Cardiac muscle cell (in vitro differentiated cells and primary cell): ENCODE measurements at places on chromosomes 6 and 20.

- no peaks in the 10 kb centered on the region for H3K27me3 ChIP-seq
- H3K4me1 ChIP-seq: no peaks in the 10 kb centered on the region
- no peak for DNase-seq
- no peaks in the 10 kb centered on the region for H3K36me3 ChIP-seq
Measured at GRCh38 chr6:131838051-131838450, 30.2 kb downstream of the ENPP1 start.

GRCh38 chr6:85470023-85470410 lies 20.1 kb downstream of the NT5E start:
- H3K27me3 ChIP-seq: no peaks in the 10 kb centered on the region
- DNase-seq: no peak
- H3K4me3 ChIP-seq: no peak overlapping the region
- H3K4me1 ChIP-seq: no peaks in the 10 kb centered on the region

DNA sequence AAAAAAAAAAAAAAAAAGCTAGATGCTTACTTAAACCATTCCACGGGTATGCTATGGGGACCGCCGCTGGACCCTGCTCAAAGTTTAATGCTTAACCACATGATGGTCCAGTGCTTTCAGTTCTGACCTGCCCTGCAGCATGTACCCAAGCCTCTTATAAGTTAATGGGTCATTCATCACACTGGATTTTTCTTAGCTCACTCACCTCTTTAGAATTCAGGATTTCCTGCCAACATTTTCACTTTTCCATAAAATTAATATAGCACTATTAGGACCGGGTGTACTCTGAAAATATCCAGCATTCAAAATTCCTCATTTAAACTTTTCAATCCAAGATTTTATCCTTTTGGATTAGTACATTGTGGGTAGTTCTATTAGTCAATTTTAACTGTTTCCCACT lies 140.8 kb downstream of the ALDH8A1 start:
- DNase-seq: no peak
- no peaks in the 10 kb centered on the region for H3K36me3 ChIP-seq
- H3K4me1 ChIP-seq: no peaks in the 10 kb centered on the region
- H3K4me3 ChIP-seq: no peak overlapping the region

- DNase-seq: no peak
- peaks cover 12% of the 10 kb centered on the region for H3K4me1 ChIP-seq
- peaks cover 51% of the 10 kb centered on the region for H3K27me3 ChIP-seq
- no peak overlapping the region for H3K27ac ChIP-seq
- peak overlapping the region; percentile 15 for H3K4me3 ChIP-seq
Measured at GRCh38 chr6:68640491-68640835, 5.4 kb downstream of the ADGRB3 start.

- no peak overlapping the region for H3K4me3 ChIP-seq
- no peaks in the 10 kb centered on the region for H3K27me3 ChIP-seq
- no peak overlapping the region for H3K27ac ChIP-seq
- no peak for DNase-seq
- no peaks in the 10 kb centered on the region for H3K4me1 ChIP-seq
Measured at GRCh38 chr6:153787341-153787606, 251.8 kb upstream of the OPRM1 start.

DNA sequence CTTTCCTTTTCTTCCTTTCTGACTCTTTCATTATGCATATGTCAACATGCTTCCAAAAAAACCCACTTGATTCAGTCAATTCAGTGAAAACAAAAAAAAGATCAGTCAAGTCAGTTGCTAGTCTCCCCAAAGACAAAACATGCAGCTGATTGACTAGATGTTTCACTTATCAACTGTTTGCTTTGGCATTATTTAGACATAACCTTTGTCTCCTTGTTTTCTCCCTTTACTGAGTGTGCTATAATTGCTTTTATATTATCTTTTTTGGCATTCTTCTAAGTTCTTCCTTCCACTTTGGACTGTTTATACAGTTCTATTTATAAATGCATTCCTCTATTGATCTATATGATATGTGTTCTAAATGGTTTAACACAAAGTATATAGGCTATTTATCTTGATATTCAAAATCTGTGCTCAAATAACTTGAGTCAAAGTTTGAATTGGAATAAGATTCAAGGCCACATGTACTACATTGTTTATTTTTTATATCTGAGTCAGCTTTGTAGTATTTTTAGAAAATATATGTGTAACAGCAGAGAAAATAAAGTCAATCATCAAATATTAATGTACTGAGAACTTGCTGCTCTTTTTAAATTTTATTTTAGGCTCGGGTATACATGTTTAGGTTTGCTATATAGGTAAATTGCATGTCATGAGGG lies 260.5 kb downstream of the CENPW start:
- no peak overlapping the region for H3K27ac ChIP-seq
- DNase-seq: no peak
- no peaks in the 10 kb centered on the region for H3K36me3 ChIP-seq
- no peak overlapping the region for H3K4me3 ChIP-seq
- no peaks in the 10 kb centered on the region for H3K4me1 ChIP-seq

GRCh38 chr6:168121303-168121665 lies 42.3 kb upstream of the FRMD1 start:
- no peak overlapping the region for H3K27ac ChIP-seq
- H3K27me3 ChIP-seq: no peaks in the 10 kb centered on the region
- no peaks in the 10 kb centered on the region for H3K4me1 ChIP-seq

GRCh38 chr6:118584911-118585310 lies 36.8 kb downstream of the PLN start:
- H3K36me3 ChIP-seq: no peaks in the 10 kb centered on the region
- H3K4me1 ChIP-seq: no peaks in the 10 kb centered on the region
- DNase-seq: no peak
- no peaks in the 10 kb centered on the region for H3K27me3 ChIP-seq
- H3K4me3 ChIP-seq: no peak overlapping the region

GRCh38 chr6:71259888-71260604 lies 28.6 kb upstream of the OGFRL1 start:
- no peak overlapping the region for H3K27ac ChIP-seq
- no peaks in the 10 kb centered on the region for H3K27me3 ChIP-seq
- no peaks in the 10 kb centered on the region for H3K36me3 ChIP-seq
- no peaks in the 10 kb centered on the region for H3K4me1 ChIP-seq
- no peak for DNase-seq

DNA sequence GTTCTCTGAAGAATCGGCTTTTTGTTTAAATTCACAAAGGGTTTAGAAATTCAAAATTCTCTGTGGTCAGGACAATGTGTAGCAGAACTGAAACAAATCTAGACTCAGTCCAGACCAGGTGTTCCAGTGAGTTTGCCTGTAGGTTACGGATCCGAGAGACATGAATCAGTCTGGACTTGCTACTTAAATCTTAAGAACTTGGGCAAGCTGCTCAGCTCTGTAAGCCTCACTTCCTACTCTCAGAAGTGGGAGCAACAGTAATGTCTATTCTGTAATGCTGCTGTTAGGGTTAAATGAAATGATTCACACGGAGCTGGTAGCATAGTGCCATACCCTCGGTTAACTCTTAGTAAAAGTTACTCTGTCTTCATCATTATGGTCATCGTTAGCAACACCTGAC lies 37.7 kb downstream of the HECA start:
- DNase-seq: no peak
- peaks cover 10% of the 10 kb centered on the region for H3K36me3 ChIP-seq
- no peak overlapping the region for H3K4me3 ChIP-seq
- H3K27ac ChIP-seq: no peak overlapping the region

- H3K27ac ChIP-seq: no peak overlapping the region
- H3K4me3 ChIP-seq: no peak overlapping the region
- DNase-seq: no peak
- no peaks in the 10 kb centered on the region for H3K27me3 ChIP-seq
- no peaks in the 10 kb centered on the region for H3K36me3 ChIP-seq
Measured at GRCh38 chr20:47676912-47677634, 108.2 kb downstream of the SULF2 start.

- no peak for DNase-seq
- H3K27me3 ChIP-seq: no peaks in the 10 kb centered on the region
- no peak overlapping the region for H3K27ac ChIP-seq
- no peak overlapping the region for H3K4me3 ChIP-seq
- H3K36me3 ChIP-seq: no peaks in the 10 kb centered on the region
- H3K4me1 ChIP-seq: no peaks in the 10 kb centered on the region
Measured at GRCh38 chr6:169156108-169156792, 97.4 kb downstream of the THBS2 start.

DNA sequence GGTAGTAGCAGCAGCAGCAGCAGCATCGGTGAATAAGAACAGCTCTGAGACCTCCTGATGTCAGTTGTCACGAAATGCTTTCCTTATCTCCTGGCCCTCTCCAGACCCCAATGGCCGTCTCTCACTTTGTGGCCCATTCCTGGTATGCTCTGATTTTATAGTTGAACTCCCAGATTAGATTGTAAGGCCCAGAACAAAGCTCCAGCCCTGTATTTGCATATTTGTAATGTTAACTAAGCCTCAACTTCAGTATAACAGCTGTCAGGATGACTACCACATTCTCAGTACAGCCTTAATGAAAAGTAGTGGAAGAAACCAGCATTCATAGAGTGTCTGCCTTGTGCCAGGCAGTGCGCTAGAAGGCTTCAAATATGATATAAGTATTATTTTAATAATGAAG lies 180.9 kb downstream of the SASH1 start:
- no peak for DNase-seq
- H3K4me3 ChIP-seq: no peak overlapping the region
- no peaks in the 10 kb centered on the region for H3K27me3 ChIP-seq
- H3K36me3 ChIP-seq: peaks cover 4% of the 10 kb centered on the region

DNA sequence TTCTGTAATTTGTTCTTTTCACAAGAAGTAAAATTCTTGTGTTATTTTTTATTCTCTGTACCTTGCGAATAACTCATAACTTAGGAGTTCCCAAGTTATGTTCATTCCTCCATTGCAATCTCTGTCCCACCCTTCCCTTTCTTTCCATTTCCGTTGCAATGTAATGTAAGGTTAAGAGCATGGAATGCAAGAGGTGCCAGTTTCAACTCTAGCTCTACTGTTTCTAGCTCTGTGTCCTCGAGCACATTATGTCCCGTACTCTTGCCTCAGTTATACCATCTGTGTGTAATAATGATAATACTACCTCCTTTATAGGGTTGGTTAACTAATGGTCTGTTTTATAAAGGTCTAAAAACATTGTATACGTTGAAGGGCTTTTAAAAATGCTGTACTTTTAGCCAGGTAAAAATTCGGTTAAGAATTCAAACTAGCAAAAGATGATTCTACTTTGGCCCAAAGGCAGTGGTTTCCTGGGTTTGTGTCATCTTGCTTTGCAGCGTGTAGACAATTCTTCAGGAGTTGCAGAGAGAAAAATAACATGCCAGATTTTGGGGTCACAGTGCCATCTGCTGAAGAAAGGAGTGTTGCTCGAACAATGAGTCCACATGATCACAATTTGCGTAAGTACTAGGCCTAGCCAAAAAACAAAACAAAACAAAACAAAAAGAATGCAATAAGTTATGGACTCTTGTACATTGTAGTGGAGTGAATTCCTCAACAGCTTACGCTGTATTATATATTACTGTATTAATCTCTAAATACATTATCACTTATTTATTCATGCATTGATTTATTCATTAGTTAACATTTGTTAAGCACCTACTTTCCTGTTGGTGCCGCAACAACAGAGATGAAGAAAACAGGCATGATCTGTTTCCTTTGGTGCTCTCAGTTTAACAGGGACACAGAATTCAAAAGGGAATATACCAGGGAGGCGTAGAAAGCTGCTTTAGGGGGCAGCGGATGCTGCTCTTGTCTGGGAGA lies 10.0 kb upstream of the PFDN4 start:
- no peaks in the 10 kb centered on the region for H3K4me1 ChIP-seq
- H3K36me3 ChIP-seq: no peaks in the 10 kb centered on the region
- no peak overlapping the region for H3K4me3 ChIP-seq
- no peak overlapping the region for H3K27ac ChIP-seq
- no peaks in the 10 kb centered on the region for H3K27me3 ChIP-seq
- no peak for DNase-seq

GRCh38 chr6:42707595-42707994 lies 14.8 kb downstream of the PRPH2 start:
- H3K4me1 ChIP-seq: peaks cover 25% of the 10 kb centered on the region
- H3K27ac ChIP-seq: no peak overlapping the region
- H3K27me3 ChIP-seq: no peaks in the 10 kb centered on the region
- no peak overlapping the region for H3K4me3 ChIP-seq
- no peak for DNase-seq
- no peaks in the 10 kb centered on the region for H3K36me3 ChIP-seq

DNA sequence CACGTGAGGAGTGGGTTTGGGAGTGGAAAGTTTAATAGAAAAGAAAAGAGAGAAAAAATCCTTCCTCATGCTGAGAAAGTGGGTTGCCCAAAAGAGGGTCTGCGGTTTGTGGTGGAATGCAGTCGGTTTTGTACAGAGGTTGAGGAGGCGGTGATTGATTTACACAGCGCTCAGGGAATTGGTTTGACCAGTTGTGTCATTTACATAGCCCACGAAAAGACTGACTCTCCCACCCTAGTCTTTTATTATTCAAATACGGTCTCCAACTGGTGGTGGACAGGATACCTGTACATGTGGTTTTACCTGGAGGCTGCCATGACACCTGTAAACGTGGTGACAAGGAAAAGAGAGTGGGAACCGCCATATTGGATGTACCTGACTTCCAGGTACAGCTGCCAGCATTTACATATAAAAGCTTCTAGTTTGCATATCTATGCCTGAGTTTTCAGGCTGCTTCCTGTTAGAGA lies 42.1 kb downstream of the HLA-DPB1 start:
- no peaks in the 10 kb centered on the region for H3K4me1 ChIP-seq
- H3K27ac ChIP-seq: no peak overlapping the region
- DNase-seq: no peak

GRCh38 chr20:34271956-34272355 lies 30.7 kb downstream of the ASIP start:
- no peak overlapping the region for H3K27ac ChIP-seq
- H3K4me1 ChIP-seq: no peaks in the 10 kb centered on the region
- no peaks in the 10 kb centered on the region for H3K27me3 ChIP-seq
- DNase-seq: peak; percentile 88
- H3K4me3 ChIP-seq: no peak overlapping the region

GRCh38 chr6:3915076-3915791 lies 66.1 kb downstream of the FAM50B start:
- no peaks in the 10 kb centered on the region for H3K27me3 ChIP-seq
- no peak for DNase-seq
- H3K4me1 ChIP-seq: peaks cover 35% of the 10 kb centered on the region
- H3K27ac ChIP-seq: no peak overlapping the region
- no peaks in the 10 kb centered on the region for H3K36me3 ChIP-seq

DNA sequence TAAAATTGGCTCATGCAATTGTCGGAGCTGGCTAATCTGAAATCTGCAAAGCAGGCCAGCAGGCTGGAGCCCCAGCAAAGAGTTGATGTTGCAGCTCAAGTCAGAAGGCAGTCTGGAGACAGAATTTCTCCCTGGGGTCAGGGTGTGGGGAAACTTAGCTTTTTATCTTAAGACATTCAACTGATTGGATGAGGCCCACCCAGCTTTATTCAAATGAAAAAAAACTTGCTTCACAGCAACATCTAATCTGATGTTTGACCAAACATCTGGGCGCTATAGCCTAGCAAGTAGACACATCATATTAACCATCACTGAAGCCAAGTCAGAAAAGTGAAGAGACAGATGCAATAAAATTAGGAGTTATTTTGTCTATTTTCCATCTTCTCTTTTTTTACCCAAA lies 108.8 kb upstream of the CCDC28A start:
- no peaks in the 10 kb centered on the region for H3K36me3 ChIP-seq
- no peak overlapping the region for H3K4me3 ChIP-seq
- no peaks in the 10 kb centered on the region for H3K4me1 ChIP-seq
- H3K27ac ChIP-seq: no peak overlapping the region
